Naive thymus-derived CD8-positive, alpha-beta T cell (primary cell): ENCODE measurements at places on chromosomes 16 and 17. TPM values are rescaled to one million over a fixed set of nuclear protein-coding genes. Genes with fewer than 3 reads are reported as not detected.

DNA sequence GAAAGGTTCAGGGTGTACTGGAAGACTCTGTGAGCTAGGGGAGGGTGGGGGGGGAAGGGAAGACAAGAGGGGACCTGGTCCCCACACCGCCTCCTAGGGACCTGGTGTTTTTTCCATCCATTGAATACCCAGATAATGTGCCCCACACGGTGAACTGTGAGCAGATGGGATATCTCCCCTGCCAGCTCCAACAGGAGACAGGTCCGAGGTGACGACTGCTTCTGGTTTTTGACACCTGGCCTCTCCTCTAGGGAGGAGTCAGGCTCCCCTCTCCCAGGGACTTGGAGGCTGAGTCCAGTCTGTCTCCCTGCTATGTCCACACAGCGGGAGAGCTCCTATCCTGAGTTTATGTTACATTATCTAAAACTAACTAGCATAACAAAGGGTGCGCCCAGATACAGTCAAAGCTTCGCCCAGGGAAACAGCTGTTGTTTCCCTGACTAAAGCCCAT lies 1.8 kb downstream of the MARVELD3 start:
- no peaks in the 10 kb centered on the region for H3K4me1 ChIP-seq
- DNase-seq = no peak

- no peaks in the 10 kb centered on the region for H3K4me1 ChIP-seq
- no peak for DNase-seq
Measured at GRCh38 chr16:62755938-62756337, 719.7 kb upstream of the CDH8 start.

DNA sequence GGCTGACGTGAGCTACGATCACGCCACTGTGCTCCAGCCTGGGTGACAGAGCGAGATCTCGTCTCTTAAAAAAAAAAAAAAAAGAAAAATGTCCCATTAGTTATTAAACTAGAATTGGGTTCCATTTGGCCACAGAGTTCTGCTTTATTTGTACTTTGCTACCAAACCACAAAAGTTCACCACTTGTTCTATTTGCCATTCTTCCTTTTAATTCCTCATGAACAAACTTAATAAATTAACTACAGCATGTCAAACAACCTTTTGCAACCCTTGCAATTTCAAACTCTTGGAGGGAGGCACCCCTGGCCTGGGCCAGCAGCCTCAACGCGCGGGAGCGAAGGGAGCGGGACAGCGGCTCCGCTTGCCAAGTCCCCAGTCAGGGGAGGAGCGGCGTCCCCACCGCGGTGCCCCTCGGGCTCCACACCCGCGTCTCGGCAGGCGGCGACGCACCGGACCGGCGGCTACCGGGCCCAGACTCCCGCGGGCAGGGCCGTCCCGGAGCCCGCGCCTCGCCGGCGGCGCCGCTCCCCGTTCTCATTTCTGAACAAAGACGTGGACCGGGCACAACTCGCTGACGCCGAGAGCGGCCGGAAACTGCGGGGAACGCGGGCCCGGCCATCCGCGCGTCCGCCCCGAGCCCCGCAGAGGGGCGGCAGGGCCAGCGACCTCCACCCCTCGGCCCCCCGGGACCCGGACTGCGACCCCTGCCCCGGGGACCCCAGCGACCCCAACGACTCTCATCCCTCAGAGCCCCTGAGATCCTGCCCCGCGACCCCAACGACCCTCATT lies 775 bp downstream of the CYTH1 start:
- H3K27me3 ChIP-seq = no peaks in the 10 kb centered on the region
- H3K27ac ChIP-seq = peak overlapping the region; percentile 92
- H3K4me3 ChIP-seq = peak overlapping the region; percentile 91
- H3K36me3 ChIP-seq = no peaks in the 10 kb centered on the region

DNA sequence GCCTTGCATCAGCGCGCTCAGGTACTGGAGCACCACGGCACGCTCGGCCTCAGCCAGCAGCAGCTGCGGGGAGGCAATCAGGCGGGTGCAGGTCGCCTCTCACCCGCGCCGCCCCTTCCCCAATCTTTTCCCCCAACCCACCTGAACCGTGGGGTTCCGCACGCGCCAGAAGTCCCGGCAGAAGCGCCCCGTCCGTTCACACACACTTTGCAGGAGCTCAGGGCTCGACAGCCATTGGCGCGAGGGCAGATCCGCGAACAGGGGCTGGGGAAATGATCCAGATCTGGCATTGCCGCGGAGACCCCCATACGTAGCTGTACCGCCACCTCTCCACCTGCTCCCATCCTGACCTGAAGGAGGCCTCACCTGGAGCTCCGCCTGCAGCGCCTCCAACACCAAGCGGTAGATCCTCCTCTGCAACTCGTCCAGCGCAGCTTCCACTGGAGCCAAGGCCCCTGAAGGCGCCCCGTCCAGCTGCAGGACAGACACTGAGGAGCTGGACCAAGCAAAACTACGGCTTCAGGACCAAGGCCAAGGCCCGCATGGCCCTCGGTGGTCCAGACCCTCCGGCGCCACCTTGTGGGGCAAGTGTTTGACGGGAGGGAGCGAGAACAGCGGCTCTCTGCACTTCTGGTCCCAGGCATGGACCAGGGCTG lies 1.4 kb upstream of the MATCAP1 start:
- H3K4me3 ChIP-seq = peak overlapping the region; percentile 78
- DNase-seq = peak; percentile 75
- H3K4me1 ChIP-seq = peaks cover 10% of the 10 kb centered on the region
- peak overlapping the region; percentile 65 for H3K27ac ChIP-seq
- no peaks in the 10 kb centered on the region for H3K27me3 ChIP-seq

DNA sequence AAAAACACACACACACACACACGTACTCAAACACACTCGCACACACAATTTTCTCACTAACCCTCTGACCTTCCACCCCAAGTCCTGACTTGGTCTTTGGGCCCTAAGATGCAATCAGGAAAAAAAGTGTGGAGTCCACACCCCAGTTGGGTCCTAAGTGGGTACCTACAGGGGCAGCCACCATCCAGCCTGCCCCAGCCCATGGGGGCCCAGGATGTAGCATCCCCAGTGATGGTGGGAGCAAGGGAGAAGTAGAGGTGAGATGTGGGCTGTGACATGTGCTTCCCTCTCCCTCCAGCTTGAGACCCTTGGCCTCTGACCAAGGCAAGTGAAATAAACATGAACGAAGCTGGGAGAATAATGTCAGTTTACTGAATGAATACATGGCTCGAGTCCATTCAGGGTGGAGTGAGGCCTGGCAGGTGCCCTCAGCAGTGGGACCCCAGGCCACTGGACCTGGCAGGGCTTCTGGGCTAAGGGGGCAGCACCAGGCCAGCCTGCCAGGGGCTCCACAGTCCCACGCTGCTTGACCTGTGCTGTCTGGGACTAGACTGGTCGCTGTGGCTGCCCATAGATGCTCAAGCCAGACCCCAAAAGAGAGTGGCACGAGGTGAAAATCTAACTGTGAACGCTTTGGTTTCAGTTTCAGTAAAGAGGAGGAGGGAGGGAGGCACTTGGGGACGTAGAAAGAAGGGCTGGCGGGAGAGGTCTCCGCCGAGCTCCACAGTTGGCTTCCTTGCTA lies 73.7 kb downstream of the MRC2 start:
- H3K36me3 ChIP-seq = no peaks in the 10 kb centered on the region
- peaks cover 3% of the 10 kb centered on the region for H3K27me3 ChIP-seq
- no peak overlapping the region for H3K27ac ChIP-seq
- no peak for DNase-seq

DNA sequence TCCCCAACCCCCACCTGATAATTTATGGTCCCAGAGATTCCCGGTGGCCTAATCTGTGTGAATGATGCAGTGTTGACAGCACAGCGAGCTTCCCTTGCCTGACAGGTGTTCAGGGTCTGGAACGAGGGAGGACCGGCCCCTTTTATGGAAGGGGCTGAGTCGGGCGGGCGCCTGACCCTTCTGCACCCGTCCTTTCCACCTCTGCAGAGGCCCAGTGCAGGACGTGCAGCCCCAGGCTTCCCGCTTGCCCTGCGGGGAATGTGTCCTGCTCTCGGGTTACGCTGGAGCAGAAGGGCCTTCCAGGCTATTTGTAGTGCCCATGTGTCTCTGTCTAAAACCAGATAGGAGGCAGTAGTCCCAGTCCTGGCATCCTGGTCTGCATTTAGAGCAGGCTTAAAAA lies 16.2 kb downstream of the SMTNL2 start:
- no peak overlapping the region for H3K27ac ChIP-seq
- H3K4me3 ChIP-seq = no peak overlapping the region
- H3K27me3 ChIP-seq = peaks cover 3% of the 10 kb centered on the region
- no peak for DNase-seq

GRCh38 chr16:1208239-1208830 lies 16.7 kb downstream of the TPSG1 start:
- no peak for DNase-seq
- H3K36me3 ChIP-seq = no peaks in the 10 kb centered on the region
- no peak overlapping the region for H3K27ac ChIP-seq
- no peaks in the 10 kb centered on the region for H3K27me3 ChIP-seq
- peak overlapping the region; percentile 69 for H3K4me3 ChIP-seq

DNA sequence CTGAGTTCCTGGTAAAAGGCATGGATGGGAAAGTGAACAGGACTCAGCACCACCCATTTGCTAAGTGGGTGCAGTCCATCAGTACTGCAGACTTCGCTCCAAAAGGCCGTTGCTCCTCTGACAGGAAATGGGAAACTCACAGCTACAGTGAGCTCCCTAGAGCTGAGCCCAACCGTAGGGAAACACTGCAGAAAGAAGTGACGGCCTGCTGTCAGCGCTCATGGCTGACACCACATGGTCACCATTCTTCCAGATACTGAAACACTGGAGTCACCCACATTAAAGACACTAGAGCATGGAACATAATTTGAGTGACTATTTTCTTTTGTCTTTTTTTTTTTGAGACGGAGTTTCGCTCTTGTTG lies 31.9 kb downstream of the UBE2O start:
- no peak for DNase-seq
- no peaks in the 10 kb centered on the region for H3K36me3 ChIP-seq
- H3K4me3 ChIP-seq = no peak overlapping the region
- H3K4me1 ChIP-seq = peaks cover 28% of the 10 kb centered on the region
- H3K27me3 ChIP-seq = no peaks in the 10 kb centered on the region

GRCh38 chr16:162271-162991 lies 3.3 kb upstream of the HBM start:
- DNase-seq = no peak
- H3K4me3 ChIP-seq = no peak overlapping the region
- peaks cover 12% of the 10 kb centered on the region for H3K27me3 ChIP-seq
- H3K4me1 ChIP-seq = peaks cover 18% of the 10 kb centered on the region
- H3K27ac ChIP-seq = no peak overlapping the region

DNA sequence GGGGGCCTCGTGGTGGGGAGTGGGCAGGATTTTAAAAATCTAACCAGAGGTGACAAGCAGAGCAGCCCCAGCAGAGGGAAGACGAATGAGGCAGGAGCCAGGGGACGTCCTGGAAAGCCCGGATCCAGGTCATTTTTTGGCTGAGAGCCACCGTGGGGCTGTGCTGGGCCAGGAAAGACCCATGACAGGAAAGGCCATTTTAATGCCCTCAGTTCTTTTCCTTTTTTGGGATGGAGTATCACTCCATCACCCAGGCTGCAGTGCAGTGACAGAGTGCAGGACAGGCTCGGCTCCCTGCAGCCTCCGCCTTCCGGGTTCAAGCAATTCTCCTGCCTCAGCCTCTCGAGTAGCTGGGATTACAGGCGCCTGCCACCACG lies 30.5 kb upstream of the JPH3 start:
- peaks cover 15% of the 10 kb centered on the region for H3K27me3 ChIP-seq
- H3K27ac ChIP-seq = no peak overlapping the region
- no peaks in the 10 kb centered on the region for H3K4me1 ChIP-seq
- no peak overlapping the region for H3K4me3 ChIP-seq
- DNase-seq = no peak

- peaks cover 48% of the 10 kb centered on the region for H3K27me3 ChIP-seq
- no peak for DNase-seq
- H3K27ac ChIP-seq = no peak overlapping the region
- no peaks in the 10 kb centered on the region for H3K36me3 ChIP-seq
- peaks cover 31% of the 10 kb centered on the region for H3K4me1 ChIP-seq
- H3K4me3 ChIP-seq = peak overlapping the region; percentile 93
Measured at GRCh38 chr17:48647103-48647962, 21.2 kb upstream of the HOXB9 start.

- H3K27me3 ChIP-seq = no peaks in the 10 kb centered on the region
- peaks cover 33% of the 10 kb centered on the region for H3K4me1 ChIP-seq
- no peak overlapping the region for H3K4me3 ChIP-seq
- no peak for DNase-seq
Measured at GRCh38 chr17:74467221-74467951, 952 bp downstream of the CD300A start.

DNA sequence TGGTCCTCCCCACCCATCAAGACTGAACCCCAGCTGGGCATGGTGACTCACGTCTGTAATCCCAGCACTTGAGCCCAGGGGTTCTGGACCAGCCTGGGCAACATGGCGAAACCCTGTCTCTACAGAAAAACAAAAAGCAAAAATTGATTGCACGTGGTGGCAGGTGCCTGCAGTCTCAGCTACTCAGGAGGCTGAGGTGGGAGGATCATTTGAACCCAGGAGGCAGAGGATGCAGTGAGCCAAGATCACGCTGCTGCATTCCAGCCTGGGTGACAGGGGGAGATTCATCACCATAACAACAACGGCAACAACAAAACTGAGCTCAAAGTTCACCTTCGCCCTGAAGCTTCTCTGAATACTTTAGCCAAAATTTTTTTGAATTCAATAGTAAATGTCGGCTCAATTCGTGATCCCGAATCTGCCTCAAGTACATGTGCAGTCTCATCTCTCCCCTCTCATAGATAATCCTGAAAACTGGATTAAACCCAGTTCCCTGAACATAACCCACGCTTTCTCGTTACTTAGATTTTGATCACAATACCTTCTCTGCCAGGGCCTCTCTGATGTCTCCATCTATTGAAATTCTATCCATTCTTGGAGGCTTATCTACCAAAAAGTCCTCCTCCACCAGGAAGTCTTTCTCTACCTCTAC lies 13.5 kb upstream of the MYH10 start:
- H3K4me1 ChIP-seq = no peaks in the 10 kb centered on the region
- H3K4me3 ChIP-seq = no peak overlapping the region
- peaks cover 30% of the 10 kb centered on the region for H3K27me3 ChIP-seq
- DNase-seq = no peak

ALOXE3 gene
- 0.18 TPM for total RNA-seq

CCL3 gene
- total RNA-seq = 1.6 TPM

HCRT gene
- total RNA-seq = not detected

KIAA0753 gene
- 24.8 TPM for total RNA-seq

TEKT3 gene
- total RNA-seq = not detected

NGFR gene
- 0.47 TPM for total RNA-seq

EPOP gene
- total RNA-seq = 1.2 TPM

SPNS3 gene
- 4.3 TPM for total RNA-seq
